Occipital lobe (tissue), 3 donors: ENCODE measurements at places on chromosomes 12 and 14. TPM values are rescaled to one million over a fixed set of nuclear protein-coding genes. Genes with fewer than 3 reads are reported as not detected.
A peak's percentile ranks its signal among the peaks of the same experiment; 100 is the strongest.

- DNase-seq: no peak
Measured at GRCh38 chr14:94679106-94679810, 67.1 kb downstream of the SERPINA3 start.

DNA sequence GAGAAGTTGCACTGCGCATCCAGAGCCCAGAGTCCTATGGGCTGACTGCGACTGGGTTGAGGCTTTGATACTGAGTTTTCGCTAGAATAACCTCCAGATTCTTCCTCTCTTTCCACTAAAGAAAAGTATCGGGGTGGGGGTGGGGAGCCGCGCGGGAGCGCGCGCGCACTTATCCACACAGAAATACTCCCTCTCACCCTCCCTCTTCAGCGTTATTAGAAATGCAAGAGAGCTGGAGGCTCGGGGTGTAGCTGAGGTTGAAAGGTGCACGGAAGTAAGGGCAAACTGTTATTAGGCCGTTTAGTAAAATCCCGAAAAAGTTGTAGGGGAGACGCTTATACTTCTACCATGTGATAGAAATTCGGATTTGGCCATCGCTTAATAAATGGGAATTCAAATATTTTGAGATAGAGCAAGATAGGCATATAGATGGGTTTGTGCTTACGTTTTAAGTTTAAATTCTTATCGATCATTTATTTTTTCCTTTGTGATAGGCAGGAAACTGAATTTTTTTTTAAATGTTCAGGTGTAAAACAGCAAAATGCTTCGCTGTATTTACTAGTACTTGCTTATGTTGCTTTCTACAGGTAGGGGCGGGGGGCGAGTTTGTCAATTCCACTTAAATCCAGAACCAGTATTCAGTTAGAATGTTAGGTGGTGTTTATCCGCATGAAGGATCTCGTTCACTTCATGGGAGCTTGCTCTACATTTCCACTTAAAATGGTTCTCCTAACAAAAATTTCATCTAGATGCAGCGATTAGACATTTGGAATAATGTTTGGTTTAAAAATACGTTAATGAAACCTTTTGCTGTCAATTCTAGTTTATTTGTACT is 1.1 kb downstream of the ARHGAP5 start:
- DNase-seq: peak; percentile 40

DNA sequence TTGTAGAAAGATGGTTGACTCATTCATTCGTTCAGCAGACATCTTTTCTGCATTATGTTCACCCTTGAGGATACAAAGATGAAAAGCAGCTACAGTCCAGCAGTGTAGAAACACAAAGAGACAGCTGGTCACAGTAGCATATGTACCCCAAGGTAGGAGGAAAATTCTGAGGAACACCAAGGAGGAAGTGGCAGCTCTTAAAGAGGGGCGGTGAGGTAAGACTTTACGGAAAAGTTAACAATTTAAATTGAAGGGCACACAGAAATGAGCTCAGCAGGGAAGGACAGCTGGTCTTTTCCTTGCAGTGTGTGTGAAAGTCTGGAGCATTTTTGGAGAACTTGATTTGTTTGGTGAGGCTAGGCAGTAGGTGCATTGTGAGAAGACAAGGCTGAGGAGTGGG is 3.5 kb downstream of the SLC35E3 start:
- no peak for DNase-seq

GRCh38 chr14:98769326-98769725 is 502.7 kb downstream of the BCL11B start:
- DNase-seq: no peak

DNA sequence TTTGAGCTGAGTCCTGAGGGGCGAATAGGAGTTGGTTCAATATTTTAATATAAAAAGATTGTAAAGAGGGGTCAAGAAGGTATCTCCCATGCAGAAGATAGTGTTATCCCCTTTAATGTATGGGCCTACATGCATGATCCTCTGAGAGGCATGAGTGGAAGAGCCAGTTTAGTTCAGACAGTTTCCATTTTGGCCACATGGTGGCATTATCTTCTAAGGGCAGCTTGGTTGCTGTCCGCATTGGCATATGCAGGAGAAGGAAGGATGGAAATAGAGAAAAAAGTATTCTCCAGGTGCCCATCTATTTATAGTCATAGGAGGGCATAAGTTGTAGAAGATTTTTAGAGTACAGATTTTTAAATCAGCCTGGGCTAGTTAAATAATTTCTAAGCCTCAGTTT is 5.4 kb downstream of the SAMD4A start:
- no peak for DNase-seq

The PAX9 gene
- total RNA-seq: under 0.01 TPM

The PKP2 gene
- 4.7 TPM for total RNA-seq

The CDCA4 gene
- 11.1 TPM for total RNA-seq

The CKAP4 gene
- total RNA-seq: 20.3 TPM

- DNase-seq: no peak
Measured at GRCh38 chr14:91100102-91100501, 13.8 kb upstream of the DGLUCY start.

DNA sequence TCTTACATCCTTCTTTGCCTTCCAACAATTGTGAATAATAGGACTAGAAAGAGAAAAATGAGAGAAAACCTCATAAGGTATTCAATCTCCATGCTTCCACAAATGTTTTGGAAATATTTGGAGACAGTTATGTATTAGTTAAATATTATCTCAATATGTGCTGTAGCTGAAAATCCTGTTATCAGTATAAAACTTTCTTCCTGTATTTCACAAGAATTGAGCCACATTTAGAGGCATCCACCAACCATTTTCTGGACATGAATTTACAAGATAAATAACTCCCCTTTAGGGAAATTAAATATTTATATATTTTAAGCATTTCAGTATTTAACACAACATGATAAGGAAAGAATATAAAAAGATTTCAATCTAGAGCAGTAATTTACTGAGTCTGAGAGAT is 200.3 kb downstream of the GPHN start:
- no peak for DNase-seq

The KLRF1 gene
- total RNA-seq: 0.47 TPM

The TSPAN11 gene
- total RNA-seq: 4.8 TPM

GRCh38 chr12:106428384-106428783 is 70.8 kb downstream of the POLR3B start:
- DNase-seq: no peak

- DNase-seq: no peak
Measured at GRCh38 chr12:104182144-104182543, 33.4 kb upstream of the TXNRD1 start.
